ENCODE measurements at places on chromosomes 4 and X. TPM values are rescaled to one million over a fixed set of nuclear protein-coding genes. Genes with fewer than 3 reads are reported as not detected.

DNA sequence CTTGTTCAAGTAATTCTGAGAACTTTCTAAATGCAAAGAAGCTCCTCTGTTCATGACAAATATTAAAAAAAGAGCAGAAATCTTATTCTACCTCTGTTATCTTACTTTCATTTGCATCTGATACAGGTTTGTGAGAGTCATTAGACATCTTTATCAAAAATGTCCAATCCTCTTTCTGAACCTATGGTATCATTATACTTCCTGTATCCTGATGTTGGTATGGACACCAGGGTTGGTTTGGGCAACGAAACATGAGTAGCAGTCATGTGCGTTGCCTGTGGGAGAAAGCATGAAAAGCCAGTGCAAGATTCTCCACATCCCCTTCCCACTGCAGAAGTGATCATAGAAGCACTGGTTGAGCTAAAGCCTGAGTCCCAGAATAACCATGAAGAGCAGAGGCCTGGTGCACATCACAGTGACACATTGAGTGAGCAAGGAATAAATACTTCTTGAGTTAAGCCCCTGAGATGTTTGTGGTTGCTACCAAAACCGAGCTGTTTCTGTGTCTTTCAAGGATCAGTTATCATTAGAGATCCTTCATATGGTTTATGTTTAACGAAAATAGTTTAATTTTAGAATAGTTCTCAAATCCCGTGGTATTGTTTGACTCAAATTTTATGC, 197.2 kb downstream of the BANK1 start:
- H3K36me3 ChIP-seq: peaks cover 5% of the 10 kb centered on the region
- H3K27ac ChIP-seq: no peak overlapping the region
- no peaks in the 10 kb centered on the region for H3K27me3 ChIP-seq
- no peak overlapping the region for H3K4me3 ChIP-seq
- DNase-seq: no peak

The ARMCX2 gene
- 127 TPM for total RNA-seq

GRCh38 chr4:8296491-8296890, 26.9 kb downstream of the HTRA3 start:
- no peak overlapping the region for H3K4me3 ChIP-seq
- H3K4me1 ChIP-seq: no peaks in the 10 kb centered on the region
- no peak for DNase-seq
- H3K27me3 ChIP-seq: peaks cover 3% of the 10 kb centered on the region
- peaks cover 5% of the 10 kb centered on the region for H3K36me3 ChIP-seq

The MAGEH1 gene
- 13.9 TPM for total RNA-seq

GRCh38 chrX:50700921-50701320, 113.1 kb downstream of the SHROOM4 start:
- H3K4me3 ChIP-seq: no peak overlapping the region
- H3K27ac ChIP-seq: peak overlapping the region; percentile 79
- no peak for DNase-seq
- H3K4me1 ChIP-seq: peaks cover 66% of the 10 kb centered on the region
- no peaks in the 10 kb centered on the region for H3K36me3 ChIP-seq

GRCh38 chrX:31314921-31315320, 243.1 kb upstream of the FTHL17 start:
- no peaks in the 10 kb centered on the region for H3K27me3 ChIP-seq
- peaks cover 9% of the 10 kb centered on the region for H3K4me1 ChIP-seq
- no peak overlapping the region for H3K27ac ChIP-seq

The NAP1L2 gene
- 15.9 TPM for total RNA-seq

The TCEAL5 gene
- 5.3 TPM for total RNA-seq

The CT47B1 gene
- not detected for total RNA-seq

The IL2RG gene
- 0.94 TPM for total RNA-seq

The BLOC1S4 gene
- total RNA-seq: 21.9 TPM

The MAGEA12 gene
- 0.57 TPM for total RNA-seq

DNA sequence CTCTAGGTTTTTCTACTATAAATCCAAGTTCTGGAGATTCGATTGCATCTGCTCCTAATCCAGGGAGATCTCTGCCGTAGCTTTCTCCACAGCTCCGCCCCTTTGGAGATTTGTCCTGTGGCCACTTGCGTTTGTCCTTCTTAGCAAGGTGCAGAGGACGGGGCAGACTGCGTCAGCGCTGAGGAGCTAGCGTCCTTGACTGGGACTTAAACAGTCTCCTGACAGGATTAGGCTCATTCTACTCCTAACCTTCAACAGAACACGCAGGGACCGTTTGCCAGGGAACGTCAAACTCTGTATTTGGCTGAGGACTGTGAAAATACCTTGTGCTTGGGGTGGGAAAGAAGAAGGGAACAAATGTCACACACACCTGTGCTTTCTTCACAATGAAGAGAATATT, 38.6 kb downstream of the SORBS2 start:
- H3K27ac ChIP-seq: no peak overlapping the region
- DNase-seq: no peak
- H3K27me3 ChIP-seq: no peaks in the 10 kb centered on the region
- H3K4me3 ChIP-seq: peak overlapping the region; percentile 75
- peaks cover 56% of the 10 kb centered on the region for H3K4me1 ChIP-seq

The MYOZ2 gene
- total RNA-seq: not detected

- DNase-seq: no peak
- no peak overlapping the region for H3K4me3 ChIP-seq
- H3K27ac ChIP-seq: no peak overlapping the region
- no peaks in the 10 kb centered on the region for H3K27me3 ChIP-seq
- H3K4me1 ChIP-seq: peaks cover 43% of the 10 kb centered on the region
- no peaks in the 10 kb centered on the region for H3K36me3 ChIP-seq
Observed at GRCh38 chr4:138912704-138913340, 102.8 kb upstream of the NOCT start.

GRCh38 chrX:47327902-47328301, 42.5 kb upstream of the ZNF157 start:
- no peaks in the 10 kb centered on the region for H3K27me3 ChIP-seq
- no peak overlapping the region for H3K27ac ChIP-seq
- no peak overlapping the region for H3K4me3 ChIP-seq
- no peaks in the 10 kb centered on the region for H3K36me3 ChIP-seq
- H3K4me1 ChIP-seq: peaks cover 8% of the 10 kb centered on the region

DNA sequence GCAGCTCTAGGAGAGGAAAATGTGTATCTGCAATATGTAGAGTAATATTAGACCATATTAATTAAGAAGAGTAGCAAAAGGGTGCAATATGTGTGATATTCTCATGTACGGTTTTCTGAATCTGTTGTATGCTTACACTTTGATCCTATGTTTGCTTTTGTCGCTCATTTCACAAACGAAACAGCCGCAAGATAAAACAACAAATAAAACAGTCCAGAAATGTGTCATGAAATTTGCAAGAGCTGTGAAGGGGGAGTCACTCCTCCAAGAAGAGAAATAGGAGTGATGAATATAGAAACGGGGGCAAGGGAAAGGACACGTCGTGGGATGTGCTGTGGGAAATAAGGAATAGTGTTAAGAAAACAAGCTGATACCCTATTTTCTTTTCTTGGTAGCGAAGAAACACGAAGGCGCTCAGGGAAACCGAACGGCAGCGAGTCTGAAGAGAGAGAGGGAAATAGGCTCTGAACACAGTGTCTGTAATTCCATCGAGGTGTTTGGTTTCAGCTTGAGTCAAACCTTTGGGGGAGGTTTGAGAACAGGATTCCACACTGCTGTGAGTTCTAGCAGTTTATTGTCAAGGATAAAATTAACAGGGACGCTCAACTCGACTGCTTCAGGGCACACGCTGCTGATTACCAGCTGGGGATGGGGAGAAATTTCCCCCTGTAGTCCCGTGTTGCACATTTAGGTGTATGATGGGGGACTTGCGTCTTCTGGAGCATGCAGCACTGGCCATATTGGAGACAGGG, 595.6 kb upstream of the TENM3 start:
- H3K4me1 ChIP-seq: peaks cover 26% of the 10 kb centered on the region
- peaks cover 10% of the 10 kb centered on the region for H3K36me3 ChIP-seq
- no peaks in the 10 kb centered on the region for H3K27me3 ChIP-seq
- no peak overlapping the region for H3K4me3 ChIP-seq

The RAP1GDS1 gene
- total RNA-seq: 29.9 TPM

DNA sequence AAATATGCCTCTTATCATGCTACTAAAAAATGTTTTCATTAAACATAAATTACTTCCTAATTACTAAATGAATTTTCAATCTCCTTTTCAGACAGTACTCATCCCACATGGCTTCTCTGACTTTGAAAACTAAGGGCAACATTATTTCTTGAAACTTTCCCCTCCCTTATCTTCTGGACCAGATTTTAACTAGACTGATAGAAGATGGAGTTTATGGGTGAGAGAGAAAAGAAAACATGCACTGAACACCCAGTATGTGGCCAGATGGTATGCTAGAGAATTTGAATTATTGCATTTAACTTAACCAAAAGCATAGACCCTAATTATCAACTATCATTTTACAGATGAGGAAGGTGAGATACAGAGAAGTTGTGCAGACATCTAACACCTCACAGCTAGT, 16.8 kb downstream of the CNOT6L start:
- H3K27me3 ChIP-seq: no peaks in the 10 kb centered on the region
- H3K27ac ChIP-seq: no peak overlapping the region
- H3K4me1 ChIP-seq: peaks cover 10% of the 10 kb centered on the region
- no peak overlapping the region for H3K4me3 ChIP-seq
- H3K36me3 ChIP-seq: no peaks in the 10 kb centered on the region

DNA sequence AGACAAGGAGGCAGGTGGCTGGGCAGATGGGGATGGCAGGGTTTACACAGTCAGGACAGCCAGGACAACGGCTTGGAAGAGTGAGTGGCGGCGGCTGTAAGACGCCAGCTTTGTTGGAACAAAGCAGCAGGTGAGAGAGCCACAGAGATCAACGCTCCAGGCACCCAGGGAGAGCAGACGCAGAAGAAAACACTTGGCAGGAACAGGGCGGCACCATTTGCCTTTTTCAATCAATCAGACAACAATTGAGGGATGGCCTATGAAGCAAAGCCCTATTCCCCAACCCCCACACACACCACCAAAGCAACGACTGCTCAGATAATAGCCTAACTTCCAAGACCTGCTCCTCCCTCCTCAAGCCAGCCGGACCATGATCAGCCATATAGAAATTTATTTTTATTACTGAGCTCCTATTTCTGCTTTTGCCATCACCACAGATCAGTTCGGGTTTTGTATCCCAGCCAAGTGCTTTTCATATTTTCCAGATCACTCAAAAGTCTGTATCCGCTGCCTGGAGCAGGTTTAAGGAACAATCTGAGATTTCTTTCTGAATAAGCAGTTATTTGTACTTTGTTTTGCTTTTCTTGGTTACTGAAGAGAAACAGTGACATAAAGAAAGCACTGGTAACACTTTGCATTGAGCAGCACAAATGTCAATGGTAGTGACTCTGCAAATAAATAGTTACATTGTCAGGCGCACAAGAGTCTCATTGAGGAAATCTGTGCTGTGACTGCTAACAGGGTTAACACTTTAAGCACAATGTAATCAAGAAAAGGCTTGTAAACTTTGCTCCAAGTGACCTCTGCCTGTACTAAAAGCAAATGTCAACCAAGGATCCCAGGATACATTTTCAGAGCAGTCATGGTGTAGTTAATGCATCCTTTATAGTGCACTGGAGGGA, 81.8 kb upstream of the RBPJ start:
- peaks cover 27% of the 10 kb centered on the region for H3K4me1 ChIP-seq
- H3K27ac ChIP-seq: peak overlapping the region; percentile 38
- H3K4me3 ChIP-seq: peak overlapping the region; percentile 10
- no peaks in the 10 kb centered on the region for H3K27me3 ChIP-seq

DNA sequence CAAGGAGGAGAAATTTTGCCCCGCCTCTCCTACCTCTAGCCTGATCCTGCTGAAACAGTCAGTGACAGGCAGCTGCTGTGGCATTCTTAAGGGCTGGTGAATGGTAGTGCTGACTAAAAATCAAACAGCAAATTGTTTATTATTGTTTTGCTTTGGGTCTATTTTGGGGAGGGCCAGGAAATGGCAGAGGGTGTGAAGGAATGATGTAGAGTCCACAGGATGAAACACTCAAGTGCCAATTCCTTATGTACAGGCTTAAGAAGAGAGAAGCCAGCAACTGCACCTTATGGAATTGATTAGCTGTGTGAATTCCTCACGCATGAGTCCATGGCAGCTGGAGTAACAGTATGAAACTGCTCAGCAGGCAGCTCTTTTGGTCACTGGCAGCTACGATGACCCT, 39.7 kb downstream of the VEGFC start:
- H3K4me1 ChIP-seq: 0 out of 2 replicates have a peak, but pooled peaks cover 2% of the 10 kb centered on the region
- H3K4me3 ChIP-seq: no peak overlapping the region
- H3K27ac ChIP-seq: no peak overlapping the region
- H3K27me3 ChIP-seq: no peaks in the 10 kb centered on the region
- H3K36me3 ChIP-seq: no peaks in the 10 kb centered on the region

The CNKSR2 gene
- 7.7 TPM for total RNA-seq

DNA sequence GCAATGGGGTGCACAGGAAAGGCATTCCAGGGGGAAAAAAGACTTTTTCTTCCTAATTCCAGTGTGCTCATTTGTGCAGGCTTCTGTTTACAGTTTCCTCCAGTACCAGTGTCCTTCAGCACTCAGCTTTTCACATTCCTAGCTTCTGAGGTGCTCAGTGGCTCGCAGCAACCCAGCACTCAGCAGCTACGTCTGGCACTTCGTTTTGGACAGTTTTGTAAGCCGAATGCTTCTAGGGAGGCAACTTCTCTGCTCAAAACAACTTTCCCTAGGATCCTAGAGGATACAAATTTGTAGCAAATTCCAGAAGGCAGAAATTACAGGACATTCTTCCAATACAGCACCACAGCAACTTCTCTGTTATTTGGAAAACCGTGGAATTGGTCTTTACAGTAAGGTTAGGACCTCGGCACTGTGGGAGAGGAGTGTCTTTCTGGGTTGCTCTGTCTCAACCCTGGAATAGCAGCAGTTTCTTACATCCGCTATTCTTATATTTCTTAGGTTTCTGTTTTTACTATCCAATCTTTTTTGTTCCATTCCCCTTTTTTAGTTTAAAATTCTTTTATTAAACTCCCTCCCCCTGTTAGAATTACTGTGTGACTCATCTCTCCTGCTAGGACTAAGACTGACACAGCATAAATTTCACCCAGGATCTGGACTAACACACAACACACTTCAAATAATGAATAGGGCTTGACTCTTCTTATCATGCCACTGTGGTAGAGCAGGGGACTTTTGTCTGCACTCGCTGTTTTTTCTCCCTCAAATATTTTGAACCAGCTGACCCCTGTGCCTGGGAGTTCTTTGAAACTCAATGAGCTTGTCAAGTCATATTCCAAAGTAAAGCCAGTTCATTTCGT, 1314.7 kb downstream of the FSTL5 start:
- no peaks in the 10 kb centered on the region for H3K27me3 ChIP-seq
- H3K4me1 ChIP-seq: peaks cover 18% of the 10 kb centered on the region
- H3K27ac ChIP-seq: 0 out of 2 replicates have a peak overlapping the region, but pooled peaks have one; percentile 15
- H3K36me3 ChIP-seq: no peaks in the 10 kb centered on the region

GRCh38 chr4:38163216-38164006, 203.2 kb downstream of the PTTG2 start:
- DNase-seq: no peak
- H3K27me3 ChIP-seq: no peaks in the 10 kb centered on the region
- peaks cover 16% of the 10 kb centered on the region for H3K4me1 ChIP-seq
- no peak overlapping the region for H3K4me3 ChIP-seq
- H3K27ac ChIP-seq: no peak overlapping the region

The RTL9 gene
- 0.07 TPM for total RNA-seq

DNA sequence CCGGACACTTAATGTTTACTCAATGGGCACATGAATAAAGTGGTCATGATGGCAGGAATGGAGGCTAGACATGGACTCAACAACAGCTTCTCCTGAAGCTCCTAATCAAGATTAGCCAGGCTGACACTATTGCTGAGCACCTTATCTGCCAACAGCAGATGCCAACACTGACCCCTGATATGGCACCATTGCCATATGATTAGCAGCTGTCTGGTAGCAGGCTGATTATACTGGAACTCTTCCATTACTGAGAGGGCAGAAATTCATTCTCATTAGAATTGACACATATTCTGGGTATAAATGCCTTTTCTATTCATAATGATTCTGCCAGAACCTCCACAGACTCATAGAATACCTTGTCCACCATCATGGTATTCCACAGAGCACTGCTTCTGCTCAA, 18.4 kb upstream of the AFF1 start:
- H3K27ac ChIP-seq: no peak overlapping the region
- H3K27me3 ChIP-seq: no peaks in the 10 kb centered on the region
- H3K4me1 ChIP-seq: no peaks in the 10 kb centered on the region
- DNase-seq: no peak
- no peaks in the 10 kb centered on the region for H3K36me3 ChIP-seq
